Posterior cingulate gyrus (tissue), 11 donors: ENCODE measurements at places on chromosomes 4 and X.

- DNase-seq: no peak
Observed at GRCh38 chr4:174210354-174210753, 73.1 kb downstream of the FBXO8 start.

- DNase-seq: no peak
Observed at GRCh38 chr4:172404676-172405075, 591.5 kb downstream of the GALNTL6 start.

GRCh38 chr4:141635736-141636081 is 674 bp upstream of the IL15 start:
- no peak for DNase-seq

DNA sequence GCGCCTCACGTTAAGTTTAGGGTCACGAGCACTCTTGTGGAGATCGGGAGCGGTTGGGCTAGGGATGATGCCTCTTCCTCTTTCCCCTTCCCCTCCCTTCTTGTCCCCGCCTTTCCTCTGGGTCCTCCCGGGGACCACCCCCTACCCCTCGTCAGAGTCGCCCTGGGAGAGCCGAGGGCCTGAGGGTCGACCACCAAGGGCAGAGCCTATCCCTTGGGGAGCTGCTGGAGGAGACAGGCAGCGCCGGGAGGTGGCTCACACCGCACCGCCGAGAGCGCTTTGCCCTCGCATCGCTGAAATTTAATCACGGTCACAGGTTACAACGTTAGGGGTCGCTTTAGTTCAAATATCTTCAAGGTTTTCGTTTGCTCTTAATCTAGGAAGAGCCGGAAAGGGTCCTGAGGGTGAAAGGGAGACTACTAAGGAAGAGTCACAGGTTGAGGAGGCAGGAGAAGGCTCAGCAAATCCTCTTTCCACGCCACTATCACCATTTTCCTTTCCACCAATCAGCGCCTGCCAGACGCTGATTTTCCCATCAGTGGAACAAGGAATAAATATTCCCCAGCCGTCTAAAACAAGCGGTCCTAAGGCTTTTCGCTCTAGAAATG is 528 bp upstream of the SNCA start:
- DNase-seq: peak; percentile 91

- DNase-seq: no peak
Observed at GRCh38 chr4:94714365-94715160, 43.2 kb upstream of the BMPR1B start.

GRCh38 chr4:47907089-47907646 is 7.2 kb downstream of the NFXL1 start:
- DNase-seq: no peak

DNA sequence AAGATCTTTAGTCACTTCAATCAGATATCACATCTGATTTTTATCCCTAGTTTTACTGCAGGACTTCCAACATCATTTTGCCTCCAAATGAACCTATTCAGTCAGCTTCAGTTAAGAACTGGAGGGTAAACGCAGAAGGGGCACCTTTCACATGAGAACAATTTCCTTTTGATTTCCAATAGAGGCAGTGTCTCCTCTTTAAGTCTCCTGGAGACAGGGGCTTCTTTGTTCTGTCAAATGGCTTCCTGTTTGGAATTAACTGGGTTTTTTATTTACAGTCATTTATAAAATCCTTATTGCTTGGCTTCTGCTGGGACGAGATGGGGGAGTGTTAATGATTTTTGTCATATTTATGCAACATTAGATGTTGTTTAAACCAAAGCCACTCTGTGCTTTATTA is 164.0 kb downstream of the STK32B start:
- DNase-seq: no peak

GRCh38 chr4:83504996-83505395 is 20.1 kb upstream of the ABRAXAS1 start:
- no peak for DNase-seq

- no peak for DNase-seq
Observed at GRCh38 chrX:12360383-12360782, 222.1 kb downstream of the FRMPD4 start.

DNA sequence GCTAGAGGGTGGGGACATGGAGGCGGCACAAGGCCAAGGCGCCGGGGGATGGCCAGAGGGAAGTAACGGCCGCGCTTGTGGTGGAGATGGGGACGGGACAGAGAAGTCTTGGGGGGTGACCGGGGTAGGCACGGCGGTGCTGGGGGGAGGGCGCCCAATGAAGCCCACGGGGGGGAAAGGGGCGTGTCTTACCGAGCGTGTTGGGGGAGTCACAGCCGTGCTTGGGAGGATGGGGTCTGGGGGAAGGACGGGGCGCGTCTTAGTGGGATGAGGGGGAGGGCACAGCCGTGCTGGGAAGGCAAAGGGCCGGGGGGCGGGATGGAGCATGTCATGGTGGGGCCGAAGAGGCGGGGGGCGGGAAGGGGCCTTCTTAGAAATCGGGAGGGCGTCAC is 952 bp downstream of the ARSD start:
- peak; percentile 34 for DNase-seq

DNA sequence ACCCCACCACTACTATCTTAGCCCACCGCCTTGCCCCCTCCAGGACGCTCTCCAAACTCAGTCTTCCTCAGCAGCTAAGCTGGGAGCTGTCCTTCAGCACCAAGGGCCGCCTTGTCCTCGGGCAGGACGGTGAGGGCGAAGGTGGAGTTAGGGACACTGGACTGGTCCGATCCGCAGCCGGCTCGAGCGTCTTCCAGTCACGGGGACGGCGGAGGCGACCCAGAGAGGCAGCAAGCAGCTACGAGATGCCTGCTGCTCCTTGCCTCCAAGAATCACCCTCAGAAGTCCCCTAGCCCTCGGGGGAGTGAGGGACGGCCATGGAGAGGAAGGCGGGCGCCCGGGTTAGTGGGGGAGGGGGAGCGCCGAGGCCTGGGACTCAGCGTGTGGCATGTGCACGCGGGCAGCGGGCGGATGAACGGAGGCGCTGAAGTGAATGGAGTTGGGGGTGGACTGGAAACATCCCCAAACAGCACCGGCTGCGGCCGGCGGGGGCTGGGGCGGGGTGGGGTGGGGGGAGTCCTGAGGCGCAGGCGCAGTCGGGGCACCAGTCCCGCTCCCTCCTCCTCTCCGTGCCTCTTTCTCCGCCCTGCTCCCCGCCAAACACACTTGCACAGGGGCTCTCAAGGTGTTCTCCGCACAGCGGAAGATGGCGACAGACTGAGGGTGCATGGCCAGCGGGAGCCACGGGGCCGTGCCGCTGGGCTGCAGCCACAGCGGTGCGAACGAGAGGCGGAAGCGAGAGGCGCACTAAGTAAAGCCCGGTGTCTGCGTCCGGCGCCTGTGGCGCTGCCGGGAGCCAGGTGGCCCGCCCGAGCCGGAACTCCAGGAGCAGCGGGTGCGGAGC is at the start of gene NALF2:
Gene NALF2, plus strand, starts transcription at position 545 of the 844 bp plus-strand sequence. CDS start 957 bp downstream, outside the sequence.
- no peak for DNase-seq

- DNase-seq: no peak
Observed at GRCh38 chr4:102640669-102641068, 120.1 kb downstream of the MANBA start.

GRCh38 chr4:40749717-40750460 is at the start of gene NSUN7:
Gene NSUN7, plus strand, starts transcription at chr4:40749955. Its CDS starts 739 bp downstream, at chr4:40750694.
- no peak for DNase-seq

DNA sequence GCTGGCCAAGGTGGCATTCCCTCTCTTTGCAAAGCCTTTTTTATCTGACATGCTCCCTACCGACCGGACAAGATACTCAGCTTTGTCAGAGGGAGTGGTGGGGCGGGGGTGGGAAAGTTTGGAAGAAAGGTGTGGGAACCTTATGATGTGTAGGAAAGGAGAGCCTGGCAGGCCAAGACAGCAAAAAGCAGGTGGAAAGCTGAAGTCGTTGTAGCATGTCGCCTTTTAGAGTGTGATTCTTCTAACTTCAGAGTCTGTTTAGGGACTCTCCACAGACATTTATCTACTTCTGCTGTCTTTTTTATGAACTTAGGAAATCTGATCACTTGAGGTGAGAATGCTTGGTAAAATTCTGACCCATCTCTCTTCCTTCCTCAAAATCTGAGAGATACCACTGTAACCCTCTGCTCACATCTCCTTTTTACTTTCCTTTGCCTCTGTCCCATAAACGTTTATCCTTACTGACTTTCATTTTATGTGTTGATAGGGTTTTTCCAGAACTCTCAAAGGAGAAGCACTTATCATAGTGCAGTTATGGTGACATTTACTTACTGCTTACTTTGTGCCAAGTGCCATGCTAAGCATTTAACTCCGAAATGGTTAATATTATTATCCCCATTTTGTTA is 8.2 kb upstream of the RUFY3 start:
- DNase-seq: no peak

- no peak for DNase-seq
Observed at GRCh38 chr4:15689540-15689939, 7.9 kb downstream of the FAM200B start.
